ENCODE measurements at places on chromosomes 3 and 15. TPM values are rescaled to one million over a fixed set of nuclear protein-coding genes. Genes with fewer than 3 reads are reported as not detected.

ACTRT3 gene
- total RNA-seq, result 0.49 TPM

HCLS1 gene
- total RNA-seq, result 440 TPM

STRA6 gene
- not detected for total RNA-seq

PLA2G4B gene
- total RNA-seq, result 8.2 TPM

GOLGB1 gene
- total RNA-seq, result 44.7 TPM

GRCh38 chr15:80404057-80404760 is at the start of gene ARNT2:
Gene ARNT2 (plus strand): TSS chr15:80404382. CDS start chr15:80404516, 134 bp downstream.
- no peak within 1 kb of the TSS for H3K27ac ChIP-seq
- H3K27me3 ChIP-seq, result peaks cover 63% of the 10 kb centered on the region
- H3K36me3 ChIP-seq, result no peaks in the 10 kb centered on the region
- DNase-seq, result no peak
- peaks cover 7% of the 10 kb centered on the region for H3K4me1 ChIP-seq

GRCh38 chr3:188568736-188569135 is 414.8 kb downstream of the LPP start:
- H3K4me3 ChIP-seq, result no peak overlapping the region
- no peaks in the 10 kb centered on the region for H3K27me3 ChIP-seq
- peaks cover 1% of the 10 kb centered on the region for H3K36me3 ChIP-seq

GRCh38 chr3:184604615-184605290 is 43.2 kb downstream of the EPHB3 start:
- no peaks in the 10 kb centered on the region for H3K36me3 ChIP-seq
- H3K27me3 ChIP-seq, result peaks cover 41% of the 10 kb centered on the region
- H3K4me1 ChIP-seq, result peaks cover 25% of the 10 kb centered on the region
- no peak for DNase-seq
- no peak overlapping the region for H3K4me3 ChIP-seq
- no peak overlapping the region for H3K27ac ChIP-seq

DNA sequence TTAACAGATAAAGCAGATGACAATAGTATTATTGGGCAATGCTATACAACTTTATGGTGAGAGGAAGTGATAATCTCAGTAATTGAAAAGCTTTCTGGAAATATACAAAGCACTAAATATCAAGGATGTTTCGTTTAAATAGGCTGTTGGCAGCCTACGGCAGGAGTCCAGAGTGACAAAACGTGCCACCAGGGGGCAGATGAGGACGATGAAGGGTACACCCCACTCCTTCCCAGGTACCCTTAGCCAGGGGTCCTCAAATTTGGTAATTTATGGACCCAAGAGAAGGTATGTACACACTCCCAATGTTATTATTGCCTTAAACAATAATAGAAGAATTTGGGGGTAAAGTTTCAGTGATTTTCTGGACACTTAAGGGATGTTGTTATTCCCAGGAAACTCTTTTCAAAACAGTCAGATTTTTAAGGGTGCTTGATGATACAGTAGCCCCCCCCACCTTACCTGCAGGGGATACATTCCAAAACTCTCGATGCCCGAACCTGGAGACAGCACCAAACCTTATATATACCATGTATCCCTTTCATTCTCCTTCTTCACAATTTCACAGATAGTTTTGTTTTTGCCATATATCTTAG is 1.4 kb upstream of the MAGEL2 start:
- no peak overlapping the region for H3K27ac ChIP-seq
- peaks cover 7% of the 10 kb centered on the region for H3K27me3 ChIP-seq
- no peak for DNase-seq
- no peak overlapping the region for H3K4me3 ChIP-seq
- no peaks in the 10 kb centered on the region for H3K4me1 ChIP-seq
- no peaks in the 10 kb centered on the region for H3K36me3 ChIP-seq

DNA sequence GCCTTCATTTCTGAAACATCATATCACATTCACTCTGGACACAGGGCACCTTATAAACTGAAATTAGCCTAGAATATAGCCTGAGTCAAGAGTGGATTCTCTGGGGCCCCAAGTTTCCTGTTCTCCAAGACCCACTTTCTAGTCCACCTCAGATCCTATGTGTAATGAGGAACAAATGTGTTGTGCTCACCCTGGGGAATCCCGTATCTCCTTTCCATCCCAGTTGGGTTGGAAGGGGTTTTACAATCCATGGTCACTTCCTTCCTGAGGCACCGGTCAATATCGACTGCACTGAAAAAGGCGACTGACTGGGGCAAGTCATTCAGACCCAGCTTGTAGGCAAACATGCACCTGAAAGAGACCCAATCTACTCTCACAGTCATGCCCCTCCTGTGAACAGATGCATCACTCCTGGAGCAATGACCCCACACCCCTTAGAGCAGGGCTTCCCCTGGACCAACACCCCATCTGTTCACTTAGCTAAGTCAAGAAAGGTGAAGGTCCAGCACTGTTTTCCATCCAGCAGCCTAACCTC is 17.4 kb downstream of the POLG start:
- no peak for DNase-seq
- H3K4me3 ChIP-seq, result no peak overlapping the region
- no peaks in the 10 kb centered on the region for H3K27me3 ChIP-seq
- H3K4me1 ChIP-seq, result no peaks in the 10 kb centered on the region
- peaks cover 88% of the 10 kb centered on the region for H3K36me3 ChIP-seq
- H3K27ac ChIP-seq, result peak overlapping the region; percentile 46

- no peak overlapping the region for H3K27ac ChIP-seq
- peaks cover 10% of the 10 kb centered on the region for H3K27me3 ChIP-seq
- no peak overlapping the region for H3K4me3 ChIP-seq
- no peaks in the 10 kb centered on the region for H3K36me3 ChIP-seq
- DNase-seq, result no peak
Observed at GRCh38 chr15:42133356-42133755, 23.1 kb downstream of the PLA2G4F start.

DNA sequence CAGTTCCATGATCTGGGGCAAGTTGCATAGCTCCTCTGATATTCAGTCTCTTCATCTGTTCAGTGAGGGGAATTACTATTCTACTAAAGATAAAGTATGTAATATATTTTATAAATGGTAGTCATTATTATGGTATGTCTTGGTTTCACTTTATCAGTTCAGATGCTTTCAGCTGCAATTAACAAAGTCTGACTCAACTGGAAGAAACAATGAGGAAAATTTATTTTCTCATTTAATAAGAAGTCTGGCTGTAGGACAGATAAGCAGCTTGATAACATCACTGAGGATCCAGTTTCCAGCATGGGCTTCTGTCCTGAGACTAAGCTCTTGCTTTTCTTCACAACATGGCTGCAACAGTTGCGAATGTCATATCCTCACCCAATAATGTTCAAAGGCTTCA is 354.3 kb upstream of the TRIM42 start:
- H3K27me3 ChIP-seq, result peaks cover 8% of the 10 kb centered on the region
- H3K27ac ChIP-seq, result no peak overlapping the region
- no peaks in the 10 kb centered on the region for H3K36me3 ChIP-seq
- no peak for DNase-seq
- H3K4me1 ChIP-seq, result no peaks in the 10 kb centered on the region

DNA sequence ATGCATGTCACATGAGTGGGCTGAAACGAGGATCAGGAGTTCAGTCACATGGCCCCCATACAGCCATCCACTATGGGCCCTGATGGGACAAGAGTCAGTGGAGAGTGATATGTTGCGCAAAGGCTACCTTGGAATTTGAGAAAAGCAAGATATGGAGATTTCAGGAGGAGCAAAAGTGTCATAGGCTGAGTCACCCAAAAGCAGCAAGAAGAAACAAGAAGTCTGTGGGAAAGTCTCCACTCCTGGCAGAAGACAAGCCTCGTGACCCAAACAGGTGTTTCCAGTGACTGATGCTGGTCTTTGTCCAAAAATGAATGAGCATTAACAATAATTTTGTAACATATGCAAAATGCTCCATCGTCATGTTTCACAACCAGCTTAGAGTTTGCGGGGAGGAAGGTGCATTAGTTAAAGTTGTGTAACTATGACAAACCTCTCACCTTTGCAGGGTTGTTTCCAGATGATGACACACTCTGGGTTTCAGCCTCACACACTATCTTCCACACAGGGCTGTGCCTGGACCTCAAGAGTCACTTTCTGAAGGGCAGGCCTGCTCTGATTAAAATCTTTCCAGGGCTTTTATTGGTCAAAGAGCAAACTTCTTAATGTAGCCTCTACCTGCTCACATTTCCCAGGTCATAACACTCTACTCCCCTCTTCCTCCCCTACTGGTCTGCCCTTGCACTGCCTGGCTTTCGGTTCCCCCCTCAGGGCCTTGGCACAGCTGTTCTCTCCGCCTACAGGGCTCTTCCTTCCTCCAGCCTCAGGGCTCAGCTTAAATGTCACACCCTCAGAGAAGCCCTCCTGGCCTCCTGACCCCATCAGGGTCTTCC is 3.9 kb upstream of the DNASE1L3 start:
- H3K4me1 ChIP-seq, result peaks cover 72% of the 10 kb centered on the region
- peak; percentile 51 for DNase-seq
- H3K27ac ChIP-seq, result peak overlapping the region; percentile 96
- peak overlapping the region; percentile 68 for H3K4me3 ChIP-seq
- no peaks in the 10 kb centered on the region for H3K36me3 ChIP-seq

DNA sequence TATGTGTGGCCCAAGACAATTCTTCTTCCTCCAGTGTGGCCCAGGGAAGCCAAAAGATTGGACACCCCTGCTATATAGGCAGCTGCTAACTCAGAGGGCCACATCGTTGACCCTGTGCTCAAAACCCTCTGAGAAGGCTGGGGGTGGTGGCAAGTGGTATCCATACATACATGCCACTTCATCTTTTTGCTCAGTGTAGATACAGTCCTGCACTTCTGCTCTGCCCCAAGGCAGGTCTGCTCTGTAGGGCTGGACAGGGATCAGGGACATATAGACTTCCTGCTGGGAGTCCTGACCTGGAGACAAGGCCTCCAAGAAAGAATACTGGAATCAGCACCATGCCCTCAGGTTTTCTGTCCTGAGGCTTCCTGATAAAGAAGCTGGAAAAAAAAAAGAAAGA is 4.5 kb upstream of the HCN4 start:
- peaks cover 23% of the 10 kb centered on the region for H3K27me3 ChIP-seq
- H3K36me3 ChIP-seq, result no peaks in the 10 kb centered on the region
- H3K4me3 ChIP-seq, result no peak overlapping the region
- DNase-seq, result no peak
- no peaks in the 10 kb centered on the region for H3K4me1 ChIP-seq
- H3K27ac ChIP-seq, result no peak overlapping the region

DNA sequence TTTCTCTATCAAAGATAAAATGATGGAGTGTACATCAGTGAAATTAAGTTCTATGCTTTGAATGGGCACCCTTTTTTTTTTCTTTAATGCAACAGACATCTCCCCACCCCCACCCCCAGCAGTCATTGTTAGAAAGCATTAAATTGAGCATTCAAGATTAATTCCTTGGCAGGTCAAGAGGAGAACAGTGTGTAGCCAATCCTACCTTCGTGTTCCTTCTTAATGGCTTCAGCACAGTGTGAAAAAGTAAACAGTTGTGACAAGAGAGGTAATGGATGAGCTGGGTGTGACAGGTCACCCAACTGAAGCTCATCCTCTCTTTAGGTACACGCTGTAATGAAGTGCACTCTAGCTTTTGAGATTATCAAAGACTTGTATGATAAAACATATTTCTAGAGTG is 198.5 kb upstream of the RARB start:
- H3K27ac ChIP-seq, result no peak overlapping the region
- no peaks in the 10 kb centered on the region for H3K27me3 ChIP-seq
- H3K36me3 ChIP-seq, result no peaks in the 10 kb centered on the region
- no peak overlapping the region for H3K4me3 ChIP-seq
- DNase-seq, result no peak

GRCh38 chr3:195763843-195764825 is 43.4 kb downstream of the MUC20 start:
- no peak overlapping the region for H3K27ac ChIP-seq
- H3K36me3 ChIP-seq, result no peaks in the 10 kb centered on the region
- H3K27me3 ChIP-seq, result peaks cover 30% of the 10 kb centered on the region

DNA sequence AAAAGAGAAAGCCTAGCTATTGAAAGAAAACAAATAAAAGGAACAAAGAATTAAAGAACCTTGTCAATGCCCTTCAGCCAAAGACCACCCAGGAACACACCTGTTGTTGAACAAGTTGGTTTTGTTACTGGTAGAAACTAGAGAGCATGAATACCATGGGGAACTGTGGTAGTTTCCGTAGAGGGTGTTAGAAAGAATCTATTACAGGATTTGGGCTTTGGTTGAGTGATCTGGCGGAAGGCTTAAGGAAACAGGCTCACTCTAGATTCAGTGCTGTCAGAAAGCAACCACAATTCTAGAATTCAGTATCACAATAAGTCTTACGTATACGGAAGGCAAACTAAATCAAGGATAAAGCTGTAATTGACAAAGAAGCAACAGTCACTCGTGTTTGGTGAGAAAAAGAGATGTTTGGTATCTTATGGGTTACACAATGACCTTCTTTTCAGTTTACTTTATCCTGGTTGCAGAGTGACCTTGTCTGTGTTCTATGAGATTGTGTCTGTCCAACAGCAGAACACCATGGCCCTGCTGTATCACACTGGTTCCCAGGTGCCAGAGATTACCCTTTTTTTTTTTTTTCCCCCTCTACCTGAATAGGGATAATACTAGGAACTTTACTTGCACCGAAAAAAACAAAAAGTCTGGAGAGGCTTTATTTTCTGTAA is 265.9 kb downstream of the SHQ1 start:
- DNase-seq, result no peak
- H3K4me3 ChIP-seq, result peak overlapping the region; percentile 60
- no peaks in the 10 kb centered on the region for H3K36me3 ChIP-seq

GRCh38 chr3:111947231-111947630 is 31.6 kb upstream of the ABHD10 start:
- H3K27me3 ChIP-seq, result no peaks in the 10 kb centered on the region
- H3K4me1 ChIP-seq, result no peaks in the 10 kb centered on the region
- H3K27ac ChIP-seq, result no peak overlapping the region

DNA sequence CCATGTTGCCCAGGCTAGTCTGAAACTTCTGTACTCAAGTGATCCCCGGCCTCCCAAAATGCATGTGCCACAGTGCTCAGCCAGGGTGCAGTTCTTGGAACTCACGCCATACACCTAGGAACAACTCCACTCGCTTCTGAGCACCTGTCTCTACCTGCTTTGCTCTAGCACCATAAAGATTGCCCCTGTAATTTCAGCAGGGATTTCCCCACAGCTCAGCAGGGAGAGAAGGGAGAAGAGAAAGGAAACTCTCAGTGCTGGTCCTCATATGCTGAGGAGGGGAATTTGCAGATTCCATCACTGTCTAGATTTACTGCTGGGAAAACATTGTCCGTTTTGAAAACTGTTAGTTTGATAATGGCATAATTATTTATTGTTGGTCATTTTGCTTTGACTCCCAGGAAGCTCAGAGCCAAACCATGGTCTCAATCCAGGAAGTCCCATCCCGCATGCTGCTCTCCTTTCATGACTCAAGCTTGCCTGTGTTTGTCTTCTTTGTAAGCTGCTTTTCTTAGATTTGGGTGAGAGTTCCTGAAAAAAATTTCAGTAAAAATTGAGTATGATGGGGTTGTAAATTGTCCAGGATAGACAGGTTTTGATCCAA is 24.2 kb downstream of the TRIM71 start:
- peaks cover 4% of the 10 kb centered on the region for H3K4me1 ChIP-seq

- peak overlapping the region; percentile 56 for H3K27ac ChIP-seq
- no peak for DNase-seq
- H3K27me3 ChIP-seq, result no peaks in the 10 kb centered on the region
- peak overlapping the region; percentile 5 for H3K4me3 ChIP-seq
- H3K36me3 ChIP-seq, result peaks cover 42% of the 10 kb centered on the region
Observed at GRCh38 chr15:64985366-64986033, 4.2 kb downstream of the SPG21 start.
